Transverse colon (tissue), 4 donors: ENCODE measurements at places on chromosomes 6 and 20. TPM values are rescaled to one million over a fixed set of nuclear protein-coding genes. Genes with fewer than 3 reads are reported as not detected.

KIF16B gene
- total RNA-seq: 95.0 TPM

MARCKS gene
- total RNA-seq: 101 TPM

ADGB gene
- 2.2 TPM for total RNA-seq

RBPJL gene
- not detected for total RNA-seq

C20orf202 gene
- not detected for total RNA-seq

ZSCAN23 gene
- 17.1 TPM for total RNA-seq

MMS22L gene
- total RNA-seq: 2.4 TPM

RAB5IF gene
- total RNA-seq: 118 TPM

ECI2 gene
- 137 TPM for total RNA-seq

COX4I2 gene
- not detected for total RNA-seq

RIPOR3 gene
- total RNA-seq: 4.6 TPM

ZNF831 gene
- 0.96 TPM for total RNA-seq

PSORS1C2 gene
- total RNA-seq: not detected

FOXS1 gene
- not detected for total RNA-seq
